ENCODE measurements at places on chromosomes 16 and 17.
A peak's percentile ranks its signal among the peaks of the same experiment; 100 is the strongest.

DNA sequence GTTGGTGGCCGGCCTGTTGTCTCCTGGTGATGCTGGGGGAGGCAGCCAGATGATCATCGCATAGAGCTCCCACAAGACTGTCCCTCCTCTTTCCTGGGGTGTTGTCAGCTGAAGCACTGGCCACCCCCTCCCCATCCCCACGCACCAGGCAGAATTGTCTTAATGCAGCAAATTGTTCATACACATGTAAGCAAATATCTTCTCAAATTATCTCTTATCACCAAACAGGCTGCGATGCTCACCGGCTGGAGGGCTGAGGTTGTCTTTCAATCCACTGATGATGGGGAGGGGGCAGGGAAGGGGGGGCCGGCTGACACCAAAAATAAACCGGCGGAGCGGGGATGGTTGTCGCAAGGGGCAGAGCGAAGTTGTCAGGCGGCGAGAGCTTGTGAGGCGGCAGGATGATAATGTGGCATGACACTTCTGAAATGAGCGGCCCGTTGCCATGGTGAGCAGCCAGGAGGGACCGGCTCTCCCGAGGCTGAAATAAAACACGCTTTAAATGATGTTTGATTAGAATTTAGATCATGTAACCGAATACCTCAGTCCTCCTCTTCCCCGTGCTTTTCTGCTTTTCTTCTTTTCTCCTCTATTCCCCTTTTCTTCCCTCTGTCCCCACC is 59.8 kb downstream of the MRM1 start:
- no peak for DNase-seq

GRCh38 chr16:88971371-88972097 is 5.5 kb downstream of the CBFA2T3 start:
- no peak for DNase-seq

DNA sequence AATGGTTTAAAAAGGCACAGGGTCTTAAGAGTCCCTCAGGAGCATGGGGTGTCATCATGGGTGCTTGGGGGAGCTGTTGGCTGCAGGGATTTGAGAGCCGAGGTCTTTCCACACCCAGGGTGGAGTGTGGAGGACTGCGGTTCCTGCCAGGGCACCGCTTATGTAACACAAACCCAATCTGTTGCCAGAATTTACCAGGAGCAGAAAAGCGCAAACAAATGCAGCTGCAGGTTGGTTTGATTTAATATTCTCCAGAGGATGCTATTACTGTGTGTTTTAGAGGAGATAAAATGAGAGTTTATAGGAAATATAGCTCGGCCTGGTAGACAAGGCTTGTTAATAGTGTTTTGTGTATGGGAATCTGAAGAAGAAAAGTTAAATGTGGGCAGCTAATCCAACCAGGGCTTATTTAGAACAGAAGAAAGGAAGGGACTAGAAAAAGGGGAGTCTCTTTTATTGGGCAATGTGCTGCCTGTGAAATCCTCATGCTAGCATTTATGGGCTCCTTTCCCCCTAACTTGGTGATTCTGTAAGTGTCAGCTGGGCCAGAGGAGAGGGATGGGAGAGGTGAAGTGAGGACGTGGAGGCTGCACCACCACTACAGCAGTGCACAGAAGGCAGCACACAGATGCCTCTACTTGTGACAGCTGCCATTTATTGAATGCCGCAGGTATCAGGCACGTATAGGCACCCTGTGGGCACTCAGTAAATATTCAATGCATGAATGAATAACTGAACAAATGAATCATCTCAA is 174.7 kb downstream of the KATNIP start:
- no peak for DNase-seq

- DNase-seq = no peak
Observed at GRCh38 chr17:17515934-17516930, 20.0 kb upstream of the RASD1 start.

GRCh38 chr17:38352245-38353085 is 821 bp downstream of the SOCS7 start:
- DNase-seq = no peak

DNA sequence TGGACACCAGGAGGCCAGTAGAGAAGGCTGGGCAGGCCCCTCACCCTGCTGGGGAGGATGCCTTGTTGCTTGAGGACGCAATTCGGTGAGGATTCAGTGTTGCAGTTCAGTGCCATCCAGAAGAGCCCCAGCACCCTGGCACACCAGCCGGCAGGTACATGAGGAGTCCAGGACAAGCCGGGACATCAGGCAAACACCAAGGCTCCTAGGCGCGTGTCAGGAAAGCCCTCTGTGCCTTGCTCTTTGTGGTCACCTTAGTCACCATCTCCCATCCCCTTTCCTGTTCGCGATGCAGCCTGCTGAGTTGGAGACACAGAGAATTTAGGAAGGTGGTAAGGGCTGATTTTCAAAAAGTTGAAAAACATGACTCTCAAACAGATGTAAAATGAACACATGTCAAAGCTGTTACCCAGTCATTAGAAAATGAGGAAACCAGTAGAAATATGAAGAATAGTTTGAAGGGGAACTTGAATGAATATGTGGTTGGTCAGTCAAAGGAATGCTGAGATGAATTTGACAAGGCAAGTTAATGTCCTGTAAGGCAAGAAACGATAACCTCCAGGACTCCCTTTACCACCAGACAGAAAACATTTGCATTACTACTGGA is 2.3 kb upstream of the NCBP3 start:
- no peak for DNase-seq

GRCh38 chr16:50967827-50968612 is 183.1 kb downstream of the SALL1 start:
- DNase-seq = no peak

GRCh38 chr17:83109793-83110645 is 30.6 kb downstream of the METRNL start:
- DNase-seq = no peak

GRCh38 chr16:4263504-4264436 is 9.1 kb downstream of the TFAP4 start:
- no peak for DNase-seq

DNA sequence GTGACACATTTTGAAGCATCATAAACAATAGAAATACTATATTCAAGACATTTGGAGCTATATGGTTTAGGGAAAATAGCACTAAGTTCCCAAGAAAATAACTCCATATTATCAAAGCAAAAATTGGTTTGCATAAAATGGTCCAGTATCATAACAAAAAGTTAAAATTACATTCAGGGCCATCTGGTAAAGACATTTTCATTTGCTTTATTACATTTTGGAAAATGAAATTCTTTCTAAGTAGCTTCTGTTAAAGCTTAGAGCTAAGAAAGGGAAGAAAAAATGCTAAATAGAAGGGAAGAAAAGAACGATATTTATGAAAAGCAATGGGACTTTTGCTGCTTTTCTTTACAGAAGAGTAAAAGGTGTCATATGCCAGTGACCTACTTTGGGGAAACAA is 155.4 kb upstream of the GOT2 start:
- no peak for DNase-seq

DNA sequence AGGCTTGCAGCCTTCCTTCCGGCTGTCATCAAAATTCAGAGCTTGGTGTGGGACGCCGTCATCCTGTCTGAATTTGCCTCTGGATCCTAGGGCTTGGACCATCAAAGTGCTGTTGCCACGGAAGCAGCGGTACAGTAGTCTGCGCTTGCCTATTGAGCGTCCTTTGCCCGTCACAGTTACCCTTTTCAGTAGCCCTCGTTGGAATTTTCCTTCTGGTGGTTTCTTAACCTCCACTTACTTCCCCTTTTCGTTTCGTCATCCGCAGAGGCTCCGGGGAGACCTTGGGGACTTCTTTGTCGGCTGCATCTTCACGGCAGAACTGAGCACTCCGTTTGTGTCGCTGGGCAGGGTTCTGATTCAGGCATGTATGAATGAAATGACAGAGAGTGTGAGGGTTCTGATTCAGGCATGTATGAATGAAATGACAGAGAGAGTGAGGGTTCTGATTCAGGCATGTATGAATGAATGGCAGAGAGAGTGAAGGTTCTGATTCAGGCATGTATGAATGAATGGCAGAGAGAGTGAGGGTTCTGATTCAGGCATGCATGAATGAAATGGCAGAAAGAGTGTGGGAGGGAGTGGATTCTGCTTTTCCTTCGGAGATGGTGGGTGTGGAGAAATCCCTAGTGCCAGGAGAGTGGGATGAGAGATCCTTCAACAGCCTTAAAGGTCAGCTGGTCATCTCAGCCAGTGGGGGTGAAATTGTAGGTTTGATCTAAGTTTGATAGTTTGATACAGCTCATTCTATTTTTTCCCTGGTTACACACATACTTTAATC is 8.0 kb downstream of the TLCD3A start:
- DNase-seq = no peak

DNA sequence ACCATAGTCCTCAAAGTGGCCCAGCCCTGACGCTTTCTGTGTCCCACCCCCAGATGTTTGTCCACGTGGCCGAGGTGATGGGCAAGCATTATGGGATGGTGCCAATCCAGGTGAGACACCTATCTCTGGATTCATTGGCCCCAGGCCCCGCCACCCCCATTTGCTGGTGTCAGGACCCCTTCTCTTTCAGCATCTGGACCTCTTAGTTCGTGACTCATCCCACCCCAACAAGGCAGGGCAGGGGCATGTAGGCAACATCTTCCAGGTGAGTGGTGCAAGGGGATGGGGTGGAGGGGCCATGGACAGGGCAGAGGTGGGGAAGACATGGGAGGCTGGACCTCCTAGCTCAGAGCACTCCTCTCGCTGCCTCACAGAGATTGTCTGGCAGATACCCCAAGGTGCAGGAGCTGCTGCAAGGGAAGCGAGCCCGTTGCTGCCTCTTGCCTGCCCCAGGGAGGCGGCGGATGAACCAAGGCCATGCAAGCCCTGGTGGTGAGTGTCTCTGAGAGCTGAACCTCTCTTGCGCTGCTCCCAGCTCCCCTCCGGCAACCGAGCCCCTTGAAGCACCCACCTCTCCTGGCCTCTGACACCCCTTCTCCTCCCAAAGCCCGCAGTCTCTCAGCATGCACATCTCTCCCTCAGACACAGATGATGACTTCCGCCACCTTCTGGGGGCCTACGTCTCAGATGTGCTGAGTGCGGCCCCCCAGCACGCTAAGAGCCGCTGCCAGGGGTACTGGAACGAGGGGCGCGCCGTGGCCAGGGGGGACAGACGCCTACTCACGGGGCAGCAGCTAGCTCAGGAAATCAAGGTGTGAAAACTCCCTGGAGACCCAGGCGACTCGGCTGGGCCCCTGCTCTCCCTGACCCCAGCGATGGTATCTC is 3.6 kb downstream of the RNF112 start:
- no peak for DNase-seq

DNA sequence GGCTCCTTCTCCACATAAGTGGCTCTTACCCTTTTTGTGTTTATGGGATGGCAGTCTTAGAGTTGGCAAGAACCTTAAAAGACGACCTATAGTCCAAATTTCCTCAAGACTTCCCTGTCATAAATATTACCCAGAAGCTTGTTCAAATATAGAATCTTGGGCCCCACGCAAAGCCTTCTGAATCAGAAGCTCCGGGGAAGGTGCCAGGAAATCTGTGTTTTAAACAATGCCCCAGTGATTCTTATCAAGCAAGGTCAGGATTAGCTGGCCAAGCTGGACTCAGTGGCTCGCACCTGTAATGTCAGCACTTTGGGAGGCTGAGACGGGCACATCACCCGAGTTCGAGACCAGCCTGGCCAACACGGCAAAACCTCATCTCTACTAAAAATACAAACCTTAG is 85.7 kb downstream of the TIMM22 start:
- no peak for DNase-seq

DNA sequence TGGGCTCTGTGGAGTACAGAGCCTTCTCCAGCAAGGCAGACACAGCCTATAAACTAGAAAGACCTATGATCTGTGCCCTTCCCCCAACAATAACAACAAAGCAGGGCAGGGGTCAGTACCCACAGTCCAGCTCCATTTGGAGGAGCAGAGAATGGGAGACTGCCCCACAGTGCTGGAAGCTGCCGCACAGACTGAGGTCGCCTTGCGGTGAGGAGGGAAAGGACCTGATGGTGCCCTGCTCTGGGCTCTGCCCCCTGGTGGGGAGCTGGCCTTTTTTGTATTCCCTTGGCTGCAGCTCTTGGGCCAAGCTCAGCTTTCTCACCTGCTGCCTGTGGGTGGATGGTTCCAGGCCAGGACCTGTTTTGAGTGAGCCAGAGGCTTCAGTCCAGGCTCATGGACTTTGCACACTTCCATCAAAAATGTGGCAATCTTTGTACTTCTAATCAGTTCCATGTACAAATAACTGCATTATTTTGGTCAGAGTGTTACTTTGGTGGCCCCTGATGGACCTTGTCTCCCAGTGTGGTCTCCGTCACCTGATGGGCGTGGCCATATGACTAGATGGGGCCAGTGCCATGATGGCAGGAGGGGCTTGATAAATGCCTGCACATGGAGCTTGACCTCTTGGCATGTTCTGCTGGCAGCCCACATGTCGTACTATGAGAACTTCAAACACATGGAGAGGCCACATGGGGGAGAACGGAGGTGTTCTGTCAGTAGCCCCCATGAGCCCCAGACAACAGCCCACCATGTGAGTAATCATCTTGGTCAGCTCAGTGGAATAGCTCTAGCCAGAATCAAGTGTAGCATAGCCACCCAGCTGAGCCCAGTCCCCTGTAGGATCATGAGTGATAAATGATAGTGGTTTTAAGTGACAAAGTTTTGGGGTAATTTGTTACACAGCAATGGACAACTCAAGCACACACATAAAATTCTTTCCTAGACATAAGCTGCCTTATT is 24.2 kb downstream of the B9D1 start:
- DNase-seq = peak; percentile 61

GRCh38 chr17:49603238-49603637 is 27.6 kb downstream of the NXPH3 start:
- DNase-seq = no peak

DNA sequence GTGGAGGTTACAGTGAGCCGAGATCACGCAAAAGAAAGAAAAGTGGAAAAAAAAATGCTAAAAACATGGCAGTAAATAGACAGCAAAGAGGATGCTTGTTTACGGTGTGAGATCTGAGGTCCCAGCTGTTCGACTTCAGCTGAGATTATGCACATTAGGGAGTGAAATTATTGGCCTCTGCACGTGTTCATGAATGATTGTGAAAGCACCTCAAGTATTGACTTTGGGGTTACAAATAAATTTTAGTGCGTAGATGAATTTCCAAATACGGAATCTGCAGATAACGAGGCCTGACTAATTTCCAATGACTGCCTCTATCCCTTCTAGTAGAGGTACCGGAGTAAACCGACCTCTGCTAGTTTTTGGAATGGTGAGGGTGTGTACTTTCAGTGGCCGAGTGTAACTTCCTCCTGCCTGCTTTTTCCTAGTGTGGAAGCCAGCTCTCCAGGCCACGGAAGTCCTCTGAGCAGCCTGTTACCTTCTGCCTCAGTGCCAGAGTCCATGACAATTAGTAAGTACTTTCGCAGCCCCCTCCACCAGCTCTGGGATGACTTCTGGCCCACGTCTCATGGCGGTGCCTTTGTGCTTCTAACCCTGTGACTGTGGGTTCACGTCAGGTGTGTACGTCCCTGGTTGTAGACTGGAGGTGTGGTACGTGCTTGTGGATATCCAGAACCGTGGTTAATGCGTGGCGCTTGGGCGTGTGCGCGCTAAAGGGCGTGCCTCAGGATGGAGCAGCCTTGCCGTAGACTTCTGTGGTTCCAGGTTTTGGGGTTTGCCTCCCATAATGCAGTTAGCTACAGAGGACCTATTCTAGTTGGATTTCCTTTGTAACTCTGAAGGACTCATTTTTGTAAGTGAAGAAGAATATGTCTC is 102.1 kb downstream of the SNX29 start:
- DNase-seq = peak; percentile 58

- DNase-seq = no peak
Observed at GRCh38 chr17:13550291-13550690, 51.4 kb downstream of the HS3ST3A1 start.
